ENCODE measurements at places on chromosomes 7 and 10. TPM values are rescaled to one million over a fixed set of nuclear protein-coding genes. Genes with fewer than 3 reads are reported as not detected.

DNA sequence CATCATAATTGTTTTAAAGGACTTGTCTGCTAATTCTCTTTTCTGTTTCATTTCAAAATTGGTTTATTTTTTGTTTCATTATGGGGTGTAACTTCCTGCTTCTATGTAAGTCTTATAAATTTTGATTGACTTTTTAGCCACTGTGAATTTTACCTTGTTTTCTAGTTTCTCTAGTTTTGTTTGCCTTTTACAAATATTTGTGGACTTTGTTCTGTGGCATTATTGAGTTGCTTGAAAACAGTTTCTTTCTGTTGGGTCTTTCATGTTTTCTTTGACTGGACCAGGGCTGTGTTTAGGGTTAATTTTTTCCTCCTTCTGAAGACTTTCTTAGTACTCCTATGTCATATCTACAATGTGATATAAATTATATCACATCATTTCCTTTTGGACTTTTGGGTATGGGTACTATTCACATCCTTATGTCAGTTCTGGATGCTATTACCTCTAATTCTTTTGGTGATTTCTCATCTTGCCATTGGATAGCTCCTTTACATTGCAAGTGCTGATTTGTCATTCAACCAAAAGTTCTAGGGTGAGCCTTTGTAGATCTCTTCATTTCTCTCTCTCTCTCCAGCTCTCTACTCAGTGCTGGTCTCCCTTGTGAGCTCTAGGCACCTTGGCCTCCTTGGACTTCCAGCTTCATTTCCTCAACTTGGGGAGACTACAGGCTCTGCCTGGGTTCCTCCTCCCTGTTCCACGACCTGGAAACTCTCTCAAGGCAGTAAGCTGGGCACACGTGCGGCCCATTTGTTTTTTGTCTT lies 36.9 kb downstream of the MLLT10 start:
- no peak for DNase-seq

- no peak for DNase-seq
Measured at GRCh38 chr7:33736521-33737221, 168.7 kb upstream of the BMPER start.

GRCh38 chr7:135300913-135301765 lies 67.5 kb downstream of the STRA8 start:
- no peak for DNase-seq

GRCh38 chr10:132375116-132375794 lies 21.7 kb upstream of the PWWP2B start:
- no peak for DNase-seq

- DNase-seq: no peak
Measured at GRCh38 chr7:148290538-148290937, 300.0 kb upstream of the C7orf33 start.

GRCh38 chr10:69739634-69740033 lies 62.1 kb upstream of the COL13A1 start:
- peak; percentile 71 for DNase-seq

- DNase-seq: no peak
Measured at GRCh38 chr7:106452031-106452851, 167.5 kb upstream of the NAMPT start.

- DNase-seq: peak; percentile 59
Measured at GRCh38 chr7:158283016-158283974, 304.3 kb downstream of the PTPRN2 start.

GRCh38 chr7:146067880-146068279 lies 48.7 kb upstream of the CNTNAP2 start:
- no peak for DNase-seq

DNA sequence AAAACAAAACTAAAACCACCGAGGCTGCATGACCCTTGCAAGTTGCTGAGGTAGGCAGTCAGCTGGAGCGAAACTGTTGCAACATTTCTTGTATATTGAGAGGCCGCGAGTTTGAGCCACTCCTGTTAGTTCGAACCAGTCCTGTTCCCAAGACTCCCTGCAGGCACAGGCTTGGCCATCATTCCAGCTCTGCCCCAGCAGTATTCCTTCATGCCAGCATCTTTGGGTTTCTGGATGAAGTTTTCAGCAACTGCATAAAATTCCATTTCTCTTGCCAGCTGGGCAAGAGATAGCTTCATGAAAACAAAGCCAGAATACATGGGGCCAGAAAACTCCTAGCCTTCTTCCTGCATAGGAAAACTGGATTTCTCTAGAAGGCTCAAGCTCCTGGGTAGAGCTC lies 207.6 kb downstream of the FRMD4A start:
- no peak for DNase-seq

The CLCN1 gene
- 0.05 TPM for total RNA-seq

The FOXI2 gene
- 0.14 TPM for total RNA-seq

The MSMB gene
- not detected for total RNA-seq

The PRR15 gene
- 1.1 TPM for total RNA-seq

The HERPUD2 gene
- total RNA-seq: 21.1 TPM

The LDB3 gene
- 27.9 TPM for total RNA-seq

The KAT6B gene
- total RNA-seq: 35.0 TPM

The TMEM236 gene
- 2.2 TPM for total RNA-seq

Data from posterior vena cava (tissue), 2 donors.